ENCODE measurements at places on chromosomes 11 and 22.

DNA sequence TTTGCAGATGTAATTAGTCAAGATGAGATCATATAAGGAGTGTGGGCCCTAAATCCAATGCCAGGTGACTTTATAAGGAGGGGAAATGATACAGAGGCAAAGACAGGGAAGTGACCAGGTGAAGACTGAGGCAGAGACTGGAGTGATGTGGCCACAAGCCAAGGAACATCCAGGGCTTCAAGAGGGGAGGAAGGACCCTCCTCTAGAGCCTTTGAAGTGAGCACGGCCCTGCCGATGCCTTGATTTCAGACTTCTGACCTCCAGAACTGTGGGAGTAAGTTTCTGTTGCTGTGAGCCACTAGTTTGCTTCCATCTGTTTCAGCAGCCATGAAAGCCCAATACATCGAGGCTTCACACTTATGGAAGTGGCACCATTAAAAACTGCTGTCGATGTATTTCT, 78.7 kb downstream of the SHANK2 start:
- no peak for DNase-seq

- no peak for DNase-seq
These were observed 315.3 kb upstream of the LUZP2 start for GRCh38 chr11:24181395-24182047.

DNA sequence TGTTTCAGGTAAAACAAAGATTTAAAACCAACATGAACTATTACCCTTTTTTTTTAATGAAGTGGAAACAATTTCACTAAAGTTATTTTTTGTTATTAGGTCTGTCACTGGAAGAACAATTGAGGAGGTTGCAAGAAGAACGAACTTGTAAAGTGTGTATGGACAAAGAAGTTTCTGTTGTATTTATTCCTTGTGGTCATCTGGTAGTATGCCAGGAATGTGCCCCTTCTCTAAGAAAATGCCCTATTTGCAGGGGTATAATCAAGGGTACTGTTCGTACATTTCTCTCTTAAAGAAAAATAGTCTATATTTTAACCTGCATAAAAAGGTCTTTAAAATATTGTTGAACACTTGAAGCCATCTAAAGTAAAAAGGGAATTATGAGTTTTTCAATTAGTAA, 30.9 kb downstream of the BIRC2 start:
- DNase-seq: no peak

DNA sequence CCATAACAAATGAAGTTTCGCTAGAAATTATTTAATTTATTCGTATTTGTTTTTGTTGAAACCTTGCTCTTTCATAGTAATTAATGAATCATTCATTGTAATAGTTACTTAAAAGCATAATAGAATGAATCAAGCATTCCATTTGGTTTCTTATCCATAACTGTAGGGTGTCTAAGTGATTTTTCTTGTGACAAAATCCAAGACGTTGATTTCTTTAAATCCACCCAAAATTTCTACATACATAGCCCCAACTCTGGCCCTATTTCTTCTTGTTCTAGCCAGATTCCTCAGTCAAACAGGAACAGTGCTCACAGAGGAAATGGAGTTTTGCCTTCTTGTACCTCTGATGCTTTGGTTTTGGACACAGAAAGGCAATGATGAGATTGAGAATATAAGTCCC, 25.5 kb downstream of the UBASH3B start:
- no peak for DNase-seq

GRCh38 chr11:36364551-36365325, 68.7 kb downstream of the PRR5L start:
- DNase-seq: no peak

DNA sequence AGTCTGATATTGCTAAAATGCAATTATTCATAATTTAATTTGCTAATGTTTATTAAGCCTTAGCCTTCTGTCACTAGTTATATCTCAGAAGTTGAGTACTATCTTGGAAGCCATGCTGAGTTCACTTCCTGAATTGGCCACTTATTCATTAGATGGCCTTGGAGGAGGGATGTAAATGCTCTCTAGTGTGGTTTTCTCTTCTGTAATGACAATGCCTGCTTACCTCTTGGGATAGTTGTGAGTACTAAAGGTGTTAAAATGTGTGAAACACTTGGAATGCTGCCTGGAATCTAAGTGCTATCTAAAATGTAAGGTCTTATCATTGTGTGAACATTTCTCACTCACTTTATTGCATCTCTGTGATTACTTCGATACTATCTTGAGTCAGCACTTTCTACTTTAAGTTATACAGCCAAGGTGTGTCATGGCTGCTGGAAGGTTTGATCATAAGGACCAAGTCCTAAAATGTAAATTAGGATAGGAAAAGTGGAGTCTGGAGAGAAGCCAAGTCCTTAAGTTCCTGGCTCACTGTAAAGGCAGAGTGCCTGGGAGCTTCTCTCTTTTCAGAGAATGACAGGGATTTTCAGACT, 12.4 kb downstream of the GLYATL2 start:
- DNase-seq: peak; percentile 67

DNA sequence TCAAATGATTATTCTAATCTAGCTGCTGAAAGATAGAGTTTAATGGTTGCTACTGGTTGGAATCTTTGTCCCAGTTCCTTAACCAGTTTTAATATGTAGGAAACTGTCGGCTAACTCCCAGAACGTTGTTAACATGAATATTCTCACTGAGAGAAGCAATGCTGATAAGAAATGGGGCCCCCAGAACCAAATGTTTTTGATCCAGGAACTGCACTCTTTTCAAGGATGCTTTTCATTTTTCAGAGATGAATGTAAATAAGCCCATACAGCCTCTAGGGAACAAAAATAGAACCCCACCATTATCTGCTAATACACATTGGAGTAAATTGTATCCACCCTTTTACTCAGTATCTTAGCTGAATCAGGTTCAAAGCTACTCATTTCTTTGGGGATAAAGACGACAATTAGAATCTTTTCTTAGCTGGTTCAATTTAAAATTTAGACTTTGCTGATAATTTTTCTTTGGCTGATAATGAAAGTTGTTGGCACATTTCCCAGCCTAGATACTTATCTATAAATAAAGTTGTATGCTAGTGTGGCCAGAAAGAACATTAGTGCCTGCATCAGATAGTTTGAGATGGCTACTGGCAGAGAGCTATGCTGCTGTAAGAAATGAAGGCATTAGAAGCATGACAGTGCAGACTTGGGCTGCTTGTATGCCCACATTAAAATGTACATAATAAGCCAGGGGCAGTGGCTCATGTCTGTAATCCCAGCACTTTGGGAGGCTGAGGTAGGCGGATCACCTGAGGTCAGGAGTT, 323.3 kb upstream of the PDGFD start:
- peak; percentile 11 for DNase-seq

DNA sequence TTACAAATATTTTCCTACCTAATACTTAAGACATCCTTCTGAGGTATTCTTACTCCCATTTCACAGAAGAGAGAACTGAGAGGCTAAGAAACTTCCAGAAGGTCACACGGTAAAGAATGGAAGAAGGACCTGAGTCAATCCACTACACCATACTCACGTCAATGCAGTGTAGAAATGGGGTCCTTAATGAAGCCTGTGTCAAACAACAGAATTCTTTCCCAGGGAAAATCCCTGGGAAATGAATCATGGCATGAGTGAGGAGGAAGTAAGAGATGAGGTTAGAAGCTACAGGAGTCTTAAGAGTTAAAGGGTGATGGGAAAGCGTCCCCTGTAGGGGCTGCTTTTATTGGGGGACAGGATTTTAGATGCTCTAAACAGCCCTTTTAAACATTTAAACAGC, 147.9 kb downstream of the C11orf91 start:
- peak; percentile 55 for DNase-seq

GRCh38 chr11:69647761-69648497, 7.0 kb downstream of the CCND1 start:
- DNase-seq: no peak

GRCh38 chr11:59292611-59293010, 66.1 kb upstream of the OR5AN1 start:
- DNase-seq: no peak

- DNase-seq: no peak
These were observed 420.5 kb upstream of the NARS2 start for GRCh38 chr11:78995171-78995570.

DNA sequence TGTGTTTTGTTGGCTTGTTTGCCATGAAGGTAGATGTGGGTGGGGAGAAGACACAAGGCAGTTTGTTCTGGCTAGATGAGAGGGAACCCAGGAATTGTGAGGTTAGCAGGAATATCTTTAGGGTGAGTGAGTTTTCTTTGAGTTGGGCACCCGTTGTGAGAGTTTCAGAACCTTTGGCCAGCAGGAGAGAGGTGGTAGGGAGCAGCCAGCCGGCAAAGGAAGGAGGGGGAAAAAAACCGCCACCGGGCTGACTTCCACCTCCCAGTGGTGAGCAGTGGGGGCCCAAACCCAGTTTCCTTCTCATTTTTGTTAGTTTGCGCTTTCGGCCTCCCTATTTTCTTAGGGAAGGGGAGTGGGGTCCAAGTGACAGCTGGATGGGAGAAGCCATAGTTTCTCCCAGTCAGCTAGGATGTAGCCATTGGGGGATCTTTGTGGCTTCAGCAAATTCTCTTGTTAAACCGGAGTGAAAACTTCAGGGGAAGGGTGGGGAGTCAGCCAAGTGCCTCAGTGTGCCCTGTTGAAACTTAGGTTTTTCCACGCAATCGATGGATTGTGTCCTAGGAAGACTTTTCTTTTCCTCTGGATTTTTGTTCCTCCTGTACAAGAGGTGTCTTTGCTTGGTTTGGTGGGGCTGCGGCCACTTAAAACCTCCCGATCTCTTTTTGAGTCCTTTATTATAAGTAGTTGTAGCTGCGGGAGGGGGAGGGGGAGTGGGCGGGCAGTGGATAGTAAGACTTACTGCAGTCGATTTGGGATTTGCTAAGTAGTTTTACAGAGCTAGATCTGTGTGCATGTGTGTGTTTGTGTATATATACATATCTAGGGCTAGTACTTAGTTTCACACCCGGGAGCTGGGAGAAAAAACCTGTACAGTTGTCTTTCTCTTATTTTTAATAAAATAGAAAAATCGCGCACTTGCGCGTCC, 1.1 kb upstream of the GCAT start:
- DNase-seq: peak; percentile 42

DNA sequence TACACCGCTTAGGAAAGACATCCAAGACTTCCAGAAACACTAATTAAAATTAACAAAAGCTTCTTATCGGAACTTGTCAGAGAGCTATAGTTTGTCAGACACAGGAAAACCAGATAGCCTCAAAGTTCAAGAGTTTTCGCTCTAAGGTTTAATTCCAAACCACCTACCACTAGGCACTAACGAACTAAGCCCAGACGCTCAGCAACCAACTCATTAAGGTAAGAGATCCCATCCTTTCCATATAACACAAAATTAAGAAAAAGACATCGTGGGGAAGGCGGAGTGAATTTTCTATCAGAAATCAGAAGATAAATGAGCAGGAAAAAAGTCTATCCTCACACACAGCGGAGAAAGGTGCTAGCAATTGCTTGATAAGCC, 382 bp downstream of the IMMP1L start:
- DNase-seq: peak; percentile 0

DNA sequence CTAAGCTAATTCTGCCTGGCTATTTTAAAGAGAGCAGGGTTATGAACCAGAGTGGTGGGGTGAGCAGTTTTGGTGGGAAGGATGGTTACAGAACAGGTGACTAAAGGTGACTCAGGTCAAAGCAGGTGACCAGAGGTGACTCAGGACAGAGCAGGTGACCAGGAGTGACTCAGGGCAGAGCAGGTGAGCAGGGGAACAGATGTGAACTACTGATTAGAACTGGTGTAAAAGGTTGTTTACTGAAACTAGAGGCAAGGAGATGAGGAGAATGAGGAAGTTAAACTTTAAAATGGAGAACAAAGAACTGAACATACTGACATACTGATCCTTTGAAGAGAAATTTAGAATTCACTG, 15.4 kb upstream of the HYLS1 start:
- DNase-seq: no peak

DNA sequence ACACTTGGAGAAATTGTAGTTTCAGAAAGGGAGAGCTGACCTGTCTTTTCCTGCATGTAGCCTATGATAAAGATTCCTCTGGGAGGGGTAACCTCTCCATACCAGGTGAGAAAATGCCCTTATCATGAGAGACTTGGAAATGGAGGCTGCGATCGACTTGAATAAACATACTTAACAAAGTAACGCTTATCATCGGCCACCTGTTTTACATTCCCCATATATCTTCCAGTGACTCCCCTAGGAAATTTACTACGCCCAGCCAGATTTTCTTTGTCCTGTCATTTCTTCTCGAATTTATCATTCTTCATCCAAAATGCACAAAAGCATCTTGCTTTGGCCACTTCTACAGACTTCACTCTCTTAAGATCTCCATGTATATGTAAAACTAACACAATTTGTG, 143.5 kb downstream of the CCDC81 start:
- DNase-seq: no peak

DNA sequence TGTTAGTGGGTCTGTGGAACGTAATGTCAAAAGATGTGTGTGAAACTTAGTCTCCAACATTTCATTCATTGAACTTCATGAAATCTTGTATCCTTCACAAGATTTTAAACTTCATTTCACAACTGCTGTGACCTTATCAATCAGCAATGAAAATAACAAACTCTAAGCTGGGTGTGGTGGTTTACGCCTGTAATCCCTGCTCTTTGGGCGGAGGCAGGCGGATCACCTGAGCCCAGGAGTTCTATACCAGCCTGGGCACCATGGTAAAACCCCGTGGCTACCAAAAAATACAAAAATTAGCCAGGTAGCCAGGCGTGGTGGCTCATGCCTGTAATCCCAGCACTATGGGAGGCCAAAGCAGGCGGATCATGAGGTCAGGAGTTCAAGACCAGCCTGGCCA, 5.1 kb downstream of the CHKA start:
- DNase-seq: no peak

- no peak for DNase-seq
These were observed 82.4 kb downstream of the DGCR2 start for GRCh38 chr22:19039796-19040280.

DNA sequence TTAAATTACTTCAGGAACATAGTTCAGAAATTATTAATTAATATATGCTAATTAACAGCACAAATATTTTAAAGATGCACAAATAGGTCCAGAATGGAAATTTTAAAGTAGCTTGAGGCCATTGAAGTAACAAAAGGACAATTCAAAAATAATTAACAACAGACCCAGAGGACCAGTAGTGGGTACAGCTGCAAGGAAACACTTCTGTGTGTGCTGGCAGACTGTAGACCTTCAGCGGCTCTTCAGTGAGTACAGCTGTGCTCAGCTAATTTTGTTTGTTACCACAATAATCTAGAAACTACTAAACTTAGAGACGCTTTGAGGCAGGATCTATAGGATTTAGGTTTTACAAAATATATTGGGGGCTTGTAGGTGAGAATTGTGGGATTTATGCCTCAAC, 103.8 kb downstream of the GRIA4 start:
- no peak for DNase-seq

GRCh38 chr11:119091966-119092879, 7.5 kb downstream of the HMBS start:
- DNase-seq: no peak

- DNase-seq: no peak
These were observed 2.5 kb upstream of the TPST2 start for GRCh38 chr22:26592421-26592891.

- DNase-seq: peak; percentile 74
These were observed 14.2 kb downstream of the SMPD1 start for GRCh38 chr11:6404342-6405051.

- no peak for DNase-seq
These were observed 1530.4 kb downstream of the BRD1 start for GRCh38 chr22:48297296-48297695.

Measured in fibroblast of upper back skin (primary cell).